Naive thymus-derived CD4-positive, alpha-beta T cell (primary cell): ENCODE measurements at places on chromosomes 3 and 15. TPM values are rescaled to one million over a fixed set of nuclear protein-coding genes. Genes with fewer than 3 reads are reported as not detected.

The LEKR1 gene
- polyA plus RNA-seq: 0.33 TPM

GRCh38 chr3:77042882-77043281 is 3.0 kb downstream of the ROBO2 start:
- no peak for DNase-seq

- no peak for DNase-seq
Observed at GRCh38 chr15:49047456-49047855, 1.2 kb upstream of the SECISBP2L start.

The SLITRK3 gene
- not detected for polyA plus RNA-seq

DNA sequence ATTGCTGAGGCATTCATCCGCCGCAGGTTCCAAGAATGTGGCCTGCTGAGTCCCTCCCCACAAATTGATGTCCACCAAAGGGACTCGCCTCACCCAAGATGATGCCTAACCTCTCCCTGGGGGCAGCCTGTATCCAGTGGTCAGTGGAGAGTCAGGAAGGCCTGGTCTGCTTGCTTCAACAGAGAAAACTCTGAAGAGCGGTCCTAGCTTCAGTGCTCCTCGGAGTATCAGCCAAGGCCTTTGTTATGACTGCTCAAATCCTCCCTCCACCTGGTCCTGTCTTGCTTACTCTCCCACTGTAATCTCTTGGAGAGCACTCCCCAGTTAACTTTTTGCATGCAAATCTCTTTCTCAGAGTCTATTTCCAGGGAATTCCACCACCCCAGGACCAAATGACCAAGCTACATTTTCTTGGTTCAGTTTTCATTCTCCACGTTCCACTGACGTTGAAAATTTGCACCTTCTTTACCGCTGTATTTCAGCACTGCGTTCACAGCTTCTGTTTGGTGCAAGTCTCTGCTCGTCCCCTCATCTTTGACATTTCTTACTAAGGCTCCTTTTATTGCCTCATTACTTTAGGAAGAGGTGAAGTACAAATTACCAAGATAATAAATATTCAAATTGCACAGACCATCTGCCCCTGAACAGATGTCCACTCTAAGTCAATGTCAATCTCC is 22.3 kb downstream of the CMTM7 start:
- DNase-seq: no peak

The SH2D7 gene
- not detected for polyA plus RNA-seq

DNA sequence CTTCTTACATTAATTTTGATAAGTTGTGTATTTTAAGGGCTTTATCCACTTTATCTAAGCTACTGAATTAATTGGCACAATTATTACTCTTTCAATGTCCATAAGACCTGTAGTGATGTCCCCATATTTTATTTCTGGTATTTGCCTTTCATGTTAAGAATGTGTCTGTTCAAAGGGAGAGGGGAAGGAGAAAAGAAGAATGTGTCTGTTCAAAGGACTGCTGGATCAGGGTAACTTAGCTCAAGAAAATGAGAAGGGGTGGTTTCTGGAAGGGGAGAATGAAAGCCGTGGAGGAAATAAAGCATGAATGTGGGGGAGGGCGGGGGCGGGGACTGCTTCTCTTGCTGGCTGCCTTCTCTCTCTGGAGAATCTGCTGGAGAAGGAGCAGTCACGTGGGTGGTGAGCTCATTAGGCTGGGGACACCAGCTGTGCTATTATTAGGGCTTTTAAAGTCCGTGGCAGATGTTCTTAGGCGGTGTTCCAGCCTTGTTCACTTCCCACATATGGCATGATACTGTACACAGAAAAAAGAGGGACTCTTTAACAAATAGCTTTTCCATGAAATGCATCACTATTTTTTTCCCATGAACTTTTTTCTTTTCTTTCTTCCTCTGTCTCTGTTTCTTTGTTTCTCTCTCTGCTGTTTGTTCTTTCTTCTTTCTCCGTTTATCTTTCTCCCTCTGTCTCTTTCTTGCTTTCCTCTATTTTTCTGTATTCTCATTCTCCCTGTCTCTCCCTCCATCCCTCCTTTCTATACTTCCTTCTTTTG is 63.7 kb upstream of the ULK4 start:
- no peak for DNase-seq

DNA sequence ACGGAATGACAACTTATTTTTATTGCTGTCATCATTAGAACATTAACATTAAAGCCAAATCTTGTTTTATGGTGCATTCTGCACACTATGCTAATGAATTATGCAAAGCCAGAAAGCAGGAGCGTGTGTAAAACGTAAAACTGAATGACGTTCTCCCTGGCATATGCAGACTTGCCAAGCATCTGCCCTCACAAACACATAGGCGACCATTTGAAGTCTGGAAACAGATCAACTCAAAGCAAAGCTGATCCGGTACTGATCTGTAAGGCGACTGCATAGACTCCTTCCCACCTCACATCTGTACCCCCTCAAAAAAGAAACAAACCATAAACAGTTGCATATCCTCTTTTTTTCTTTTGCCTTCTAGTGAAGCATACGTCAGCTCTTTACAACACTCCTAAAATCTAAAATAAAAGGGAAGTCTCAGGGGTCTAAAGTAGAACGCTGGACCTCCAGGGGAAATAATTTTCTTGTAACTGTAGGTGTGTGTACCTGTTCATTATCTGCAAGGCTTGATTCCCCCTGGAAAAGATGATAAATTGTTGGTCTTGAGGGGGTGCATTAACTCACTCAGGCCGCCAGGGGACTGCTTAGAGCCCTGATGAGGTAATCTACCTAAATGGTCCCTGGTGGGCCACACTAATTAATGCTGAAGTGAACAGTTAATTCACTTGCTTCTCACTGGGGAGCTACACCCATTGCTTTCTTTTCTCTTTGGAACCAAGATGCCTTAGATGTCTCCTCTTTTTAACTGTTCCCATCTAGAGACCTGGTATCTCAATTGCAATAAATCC is 231.4 kb downstream of the CDIN1 start:
- no peak for DNase-seq

- DNase-seq: no peak
Observed at GRCh38 chr15:76799760-76800159, 105.4 kb downstream of the SCAPER start.

- DNase-seq: no peak
Observed at GRCh38 chr15:81105545-81105944, 28.5 kb upstream of the CFAP161 start.

- no peak for DNase-seq
Observed at GRCh38 chr3:32959371-32959770, 7.9 kb downstream of the CCR4 start.

The PLA2G4D gene
- polyA plus RNA-seq: not detected

The CCDC14 gene
- 5.3 TPM for polyA plus RNA-seq

The ANKRD63 gene
- not detected for polyA plus RNA-seq

DNA sequence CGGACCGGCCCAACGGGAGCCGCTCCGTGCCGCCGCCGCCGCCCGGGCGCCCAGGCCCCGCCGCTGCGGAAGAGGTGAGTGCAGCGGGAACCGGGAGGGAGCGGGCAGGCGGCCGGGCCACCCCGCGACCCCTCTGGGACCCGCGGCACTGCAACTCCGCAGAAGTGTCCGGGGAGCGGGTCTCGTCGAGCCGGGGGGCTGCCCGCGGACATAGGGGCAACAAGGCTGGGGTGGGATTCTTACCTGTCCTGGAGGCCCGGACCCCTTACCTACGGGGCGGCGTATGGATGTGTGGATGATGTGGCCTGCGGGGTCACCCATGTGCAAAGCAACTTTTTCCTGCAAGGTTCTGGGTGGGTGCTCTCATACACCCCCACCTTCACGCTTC is 361 bp downstream of the SEMA3F start:
- DNase-seq: no peak

DNA sequence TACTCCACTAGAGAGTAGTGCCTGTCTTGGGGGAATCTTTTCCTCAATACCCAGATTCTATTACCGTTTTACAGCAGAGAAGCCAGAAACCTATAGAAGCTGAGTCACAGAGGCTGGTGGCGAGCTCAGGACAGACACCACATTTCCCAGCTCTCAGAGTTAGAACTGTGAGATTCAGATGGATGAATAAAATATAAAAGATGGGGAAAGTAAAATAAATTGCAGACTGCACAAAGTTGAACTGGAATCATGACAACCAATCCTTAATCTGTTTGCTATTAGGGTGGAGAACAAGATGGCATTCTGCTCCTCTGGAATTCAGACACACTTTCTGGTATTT is 40.5 kb upstream of the CMSS1 start:
- DNase-seq: no peak

DNA sequence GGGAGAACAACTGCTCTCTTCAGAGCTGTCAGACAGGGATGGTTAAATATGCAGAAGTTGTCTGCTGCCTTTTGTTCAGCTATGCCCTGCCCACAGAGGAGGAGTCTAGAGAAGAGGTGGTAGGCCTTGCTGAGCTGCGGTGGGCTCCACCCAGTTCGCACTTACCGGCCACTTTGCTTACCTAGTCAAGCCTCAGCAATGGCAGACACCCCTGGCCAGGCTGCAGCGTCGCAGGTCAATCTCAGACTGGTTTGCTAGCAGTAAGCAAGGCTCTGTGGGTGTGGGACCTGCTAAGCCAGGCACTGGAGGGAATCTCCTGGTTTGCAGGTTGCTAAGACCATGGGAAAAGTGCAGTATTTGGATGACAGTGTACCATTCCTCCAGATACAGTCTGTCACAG is 12.3 kb upstream of the TMEM45A start:
- DNase-seq: no peak

The SIAH2 gene
- 13.9 TPM for polyA plus RNA-seq

DNA sequence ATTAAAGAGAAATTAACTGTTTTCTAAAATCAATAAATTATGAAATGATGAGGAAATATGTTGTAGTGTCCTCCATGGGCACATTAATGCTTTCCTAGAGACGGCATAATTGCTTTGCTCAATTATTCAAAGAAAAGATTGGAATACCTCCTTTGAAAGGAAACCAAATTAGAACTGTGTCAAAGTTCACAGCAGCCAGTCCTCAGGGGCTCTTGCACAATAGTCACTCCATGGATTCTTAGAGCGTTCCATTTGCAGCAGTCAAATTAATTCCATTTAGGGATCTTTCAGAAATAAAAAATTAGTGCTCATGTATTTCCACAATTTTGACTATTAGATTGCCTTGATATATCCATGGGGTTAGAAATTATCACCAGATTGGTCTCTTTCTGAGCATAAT is 841.6 kb upstream of the DPPA4 start:
- DNase-seq: no peak

The CATSPER2 gene
- polyA plus RNA-seq: 0.99 TPM

- no peak for DNase-seq
Observed at GRCh38 chr3:35664460-35664919, 25.2 kb downstream of the ARPP21 start.

- no peak for DNase-seq
Observed at GRCh38 chr3:126889276-126890201, 93.4 kb upstream of the PLXNA1 start.

DNA sequence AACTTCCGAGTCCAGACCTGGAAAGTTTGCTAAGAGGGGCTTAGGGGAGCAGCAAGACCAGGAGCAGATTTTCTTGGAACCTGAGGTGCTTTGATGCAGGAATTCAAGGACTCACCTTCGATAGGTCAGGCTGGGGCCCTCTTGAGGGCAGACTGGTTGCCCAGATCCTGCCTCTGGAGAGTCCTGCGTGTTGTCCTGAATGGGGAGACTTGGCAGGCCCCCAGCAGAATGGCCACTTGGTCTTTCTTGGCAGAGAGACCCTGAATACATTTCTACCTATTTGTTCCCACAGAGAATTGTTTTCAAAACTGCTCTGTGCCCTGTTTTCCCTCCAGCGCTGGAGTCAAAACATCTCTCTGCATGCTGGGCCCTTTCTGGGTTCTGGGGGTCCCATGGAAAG is 4.2 kb downstream of the KLF13 start:
- DNase-seq: no peak

DNA sequence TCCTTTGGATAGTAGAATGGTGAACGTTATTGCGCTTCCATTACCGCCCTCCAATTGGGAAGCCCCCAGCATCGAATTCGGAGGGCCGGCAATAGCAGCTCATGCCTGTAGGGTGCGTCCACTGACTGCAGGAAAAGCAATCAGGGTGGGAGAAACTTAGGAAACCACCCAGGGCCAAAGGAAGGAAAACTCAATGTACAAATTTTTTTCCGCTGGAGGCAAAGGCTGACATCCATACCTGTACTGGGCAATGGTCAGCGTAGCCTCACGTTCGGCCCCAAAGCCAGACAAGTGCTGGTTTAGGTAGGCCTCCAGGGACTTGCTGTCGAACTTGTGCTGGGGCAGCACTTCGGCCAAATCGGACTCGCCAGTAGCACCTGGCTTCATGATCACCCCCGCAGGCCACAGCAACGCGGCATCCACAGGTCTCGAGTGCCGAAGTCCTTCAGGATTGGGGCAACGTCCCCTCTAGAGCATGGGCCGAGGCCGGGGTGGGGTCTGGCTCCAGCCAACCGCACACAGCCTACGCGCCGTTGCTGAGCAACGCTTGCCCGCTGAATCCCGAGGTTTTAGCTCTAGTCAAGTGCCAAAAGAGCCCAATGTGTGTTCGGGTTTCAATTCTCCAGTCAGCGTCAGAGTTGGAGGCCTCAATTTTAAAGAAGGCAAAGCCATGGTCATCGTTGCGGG is at the start of gene ACAD11:
Gene ACAD11 (minus strand): TSS at position 445 of the 687 bp plus-strand sequence. CDS start 58 bp downstream, at position 387.
- no peak for DNase-seq

DNA sequence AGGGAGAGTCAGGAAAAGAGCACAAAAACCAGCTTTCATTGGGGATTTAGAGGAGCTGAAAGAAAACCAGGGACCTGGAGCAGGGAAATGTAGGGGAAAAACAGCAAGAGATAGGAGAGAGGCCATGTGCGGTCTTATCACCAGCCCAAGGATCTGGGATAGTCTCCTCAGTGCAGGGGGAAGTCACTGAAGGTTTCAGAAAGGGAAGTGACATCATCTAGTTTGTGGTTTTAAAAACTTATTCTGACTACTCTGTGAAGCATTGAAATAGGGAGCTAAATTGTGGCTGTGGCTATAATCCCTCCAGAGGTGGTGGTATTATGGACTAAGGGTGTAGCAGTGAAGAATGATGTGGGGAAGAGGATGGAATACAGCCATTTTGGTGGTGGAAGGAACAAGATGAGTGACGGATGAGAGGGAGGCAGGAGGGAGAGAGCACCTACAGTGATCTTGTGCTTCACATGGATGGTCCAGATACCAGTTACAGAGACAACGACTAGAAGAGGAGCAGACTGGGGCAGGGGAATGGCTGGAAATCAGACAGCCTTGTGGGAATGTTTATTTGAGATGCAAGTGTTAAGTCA is 72.7 kb downstream of the HMG20A start:
- DNase-seq: no peak

DNA sequence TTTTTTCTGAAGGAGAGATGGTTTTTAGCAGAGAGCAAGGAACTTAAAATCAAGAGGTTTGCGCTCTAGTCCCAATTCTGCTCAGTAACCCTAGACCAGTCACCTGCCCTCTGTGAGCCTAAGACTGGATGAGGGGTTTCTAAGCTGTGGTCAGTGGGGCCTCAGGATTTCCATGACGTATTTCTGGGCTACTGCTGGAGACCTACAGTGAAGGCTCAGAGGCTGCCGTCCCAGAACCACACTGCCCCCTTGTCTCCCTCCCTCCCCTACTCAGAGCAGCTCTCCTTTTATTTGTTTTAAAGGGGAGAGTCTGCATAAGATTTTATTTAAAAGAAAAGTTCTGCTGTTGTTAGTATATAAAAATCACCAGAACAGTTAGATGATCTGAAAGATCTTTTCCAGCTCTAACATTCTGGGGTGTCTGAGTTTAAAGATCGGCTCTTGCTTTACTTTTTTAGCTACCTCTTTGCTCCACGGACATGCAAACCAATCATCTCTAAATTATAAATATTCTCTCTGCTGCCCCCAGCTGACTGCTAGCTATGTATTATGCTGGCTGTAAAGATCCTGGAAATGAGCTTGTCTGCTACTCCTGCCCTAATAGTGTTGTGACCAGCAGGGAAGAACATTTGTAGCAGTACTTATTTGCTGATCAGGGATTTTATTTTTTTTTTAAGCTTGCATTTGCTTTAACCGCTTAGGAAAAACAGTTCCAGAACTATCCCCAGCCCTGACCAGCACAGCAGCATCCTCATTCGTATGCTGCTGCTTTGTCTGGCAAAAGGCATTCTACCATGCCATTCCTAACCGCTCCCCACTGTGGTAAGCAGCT is 28.6 kb upstream of the NDUFB4 start:
- DNase-seq: no peak
